ENCODE measurements at places on chromosomes 2 and 18. TPM values are rescaled to one million over a fixed set of nuclear protein-coding genes. Genes with fewer than 3 reads are reported as not detected.

DNA sequence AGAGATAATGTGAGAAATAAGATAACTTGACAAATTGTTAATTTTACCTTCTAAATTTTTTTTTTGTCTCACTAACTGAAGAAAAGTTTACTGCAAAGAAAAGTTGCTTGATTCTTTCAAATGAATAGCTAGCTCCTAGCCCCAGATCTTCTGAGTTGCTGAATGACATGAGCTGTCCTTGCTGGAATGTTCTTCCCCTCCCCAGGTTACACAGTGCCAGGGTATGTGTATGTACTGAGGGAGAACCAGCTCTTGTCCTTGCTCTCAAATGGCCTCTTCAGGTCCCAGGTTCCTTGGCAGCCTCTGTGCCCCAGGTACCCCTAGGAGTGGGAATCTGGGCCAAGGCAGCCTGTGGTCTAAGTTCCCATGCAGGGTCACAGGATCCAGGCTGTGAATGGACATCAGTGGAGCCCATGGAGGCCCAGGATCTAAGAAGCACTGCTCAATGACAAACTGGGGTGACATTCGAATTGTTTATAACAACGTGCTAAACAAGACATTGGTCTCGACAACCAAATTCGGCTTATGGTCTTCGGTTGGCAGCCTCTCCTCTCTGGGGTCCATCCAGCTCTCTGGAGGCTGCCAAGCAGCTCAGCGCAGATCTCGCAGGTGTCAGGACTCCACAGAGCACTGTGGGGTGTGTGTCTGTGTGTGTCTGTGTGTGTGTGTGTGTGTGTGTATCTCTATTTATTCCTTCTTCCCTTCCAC is 17.1 kb upstream of the INO80C start:
- no peak for DNase-seq

GRCh38 chr2:239421851-239422250 is 21.0 kb upstream of the HDAC4 start:
- no peak for DNase-seq

- DNase-seq, result no peak
These were observed 76.2 kb downstream of the CDK15 start for GRCh38 chr2:201882353-201883090.

CAD gene
- total RNA-seq, result 81.0 TPM

SIGLEC15 gene
- total RNA-seq, result not detected

CPLX4 gene
- not detected for total RNA-seq

- no peak for DNase-seq
These were observed 3.2 kb upstream of the CYP26B1 start for GRCh38 chr2:72150861-72151356.

COL4A3 gene
- not detected for total RNA-seq

DNA sequence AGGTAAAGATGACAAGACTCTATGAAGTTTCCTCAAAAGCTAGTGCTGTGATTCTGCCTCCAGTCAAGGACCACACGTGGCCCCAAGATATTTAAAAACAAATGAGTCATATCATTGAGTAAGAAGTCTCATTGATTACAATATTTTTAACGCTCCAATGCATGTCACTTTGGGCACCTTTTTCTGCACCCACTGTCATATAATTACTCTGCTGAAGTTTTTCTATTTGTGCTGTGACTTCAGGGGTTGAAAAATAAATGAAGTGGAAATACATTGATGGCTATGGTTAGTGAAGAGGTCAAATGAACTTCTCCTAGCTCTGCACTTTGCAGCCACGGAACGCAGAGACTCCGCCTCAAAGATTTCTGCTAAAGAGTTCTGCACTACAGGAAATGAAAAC is 344.3 kb upstream of the KYNU start:
- DNase-seq, result no peak

AFF3 gene
- total RNA-seq, result 0.16 TPM

- DNase-seq, result no peak
These were observed 159.0 kb downstream of the ZNF516 start for GRCh38 chr18:76335859-76336640.

DNA sequence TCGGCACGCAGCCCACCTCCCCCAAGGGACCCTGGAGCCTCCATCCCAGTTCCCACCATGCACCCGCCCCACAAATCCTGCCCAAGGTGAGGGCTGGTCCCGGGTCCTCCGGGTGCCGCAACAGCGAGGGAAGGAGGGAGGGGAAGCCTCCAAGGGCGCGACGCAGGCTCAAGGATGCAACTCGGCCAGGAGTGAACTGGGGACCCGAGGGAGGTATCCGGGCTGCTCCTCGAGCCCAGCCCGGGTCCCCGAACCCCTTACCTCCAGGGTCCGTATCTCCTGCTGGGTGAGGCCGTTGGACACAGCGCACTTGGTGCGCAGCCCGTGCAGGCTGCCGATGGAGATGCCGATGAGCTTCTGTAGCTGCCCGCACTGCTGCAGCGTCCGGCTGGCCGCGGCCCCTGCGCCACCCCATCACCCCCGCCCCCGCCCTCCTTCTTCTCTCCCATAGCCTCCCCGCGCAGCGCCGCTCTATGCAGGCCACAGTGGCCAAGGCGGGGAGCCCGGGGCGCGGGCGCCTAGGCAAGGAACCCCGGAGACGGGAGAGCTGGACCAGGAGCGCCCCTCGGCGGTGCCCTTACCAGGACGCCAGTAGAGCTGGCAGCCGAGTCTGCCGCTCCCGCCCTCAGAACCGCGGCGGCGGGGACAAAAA is 124.1 kb downstream of the ANKRD30BL start:
- DNase-seq, result peak; percentile 3

DNA sequence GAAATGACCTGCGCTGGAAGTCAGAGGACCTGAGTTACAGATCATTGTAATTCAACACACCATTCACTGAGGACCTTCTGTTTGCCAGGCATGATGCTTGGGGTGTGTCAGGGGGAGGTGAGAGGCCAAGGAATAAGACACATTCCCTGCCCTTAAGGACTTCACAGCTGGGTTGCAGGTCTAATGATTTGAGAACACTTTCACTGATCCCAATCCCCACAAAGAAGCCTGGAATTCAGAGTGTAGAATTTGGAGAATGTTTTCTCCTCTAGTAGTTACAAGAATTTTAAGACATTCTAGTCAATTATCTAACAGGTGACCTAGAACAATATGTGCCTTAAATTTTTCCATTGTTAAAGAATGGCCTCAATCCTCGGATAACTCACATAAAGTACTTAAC is 322.4 kb downstream of the TNS1 start:
- no peak for DNase-seq

CNTNAP5 gene
- not detected for total RNA-seq

TRIB2 gene
- 20.5 TPM for total RNA-seq

AQP12B gene
- not detected for total RNA-seq

GRCh38 chr2:197704434-197705120 is 592 bp upstream of the MARS2 start:
- DNase-seq, result no peak

GRCh38 chr2:237864940-237865622 is 5.7 kb downstream of the RAMP1 start:
- DNase-seq, result no peak

DNA sequence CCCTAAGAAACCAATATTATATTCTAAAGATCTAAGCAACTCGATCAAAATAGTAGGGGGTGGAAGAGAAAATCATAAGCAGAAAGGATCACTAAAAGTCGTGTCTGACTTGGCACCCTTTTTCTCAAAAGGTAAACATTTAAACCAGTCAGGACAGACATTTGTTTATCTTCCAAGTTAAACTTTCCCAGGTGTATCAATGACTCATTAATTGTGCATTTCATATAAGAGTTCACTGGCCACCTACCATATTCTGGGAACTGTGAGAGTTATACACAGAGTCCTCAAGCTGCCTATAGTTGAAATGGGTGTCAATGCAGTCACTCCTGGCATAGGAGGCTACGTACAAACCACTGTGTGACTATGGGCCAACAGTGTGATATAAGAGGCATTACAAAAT is 4.8 kb upstream of the ACVR1 start:
- DNase-seq, result no peak

- no peak for DNase-seq
These were observed 158.3 kb downstream of the ZFP36L2 start for GRCh38 chr2:43068041-43068533.

DNA sequence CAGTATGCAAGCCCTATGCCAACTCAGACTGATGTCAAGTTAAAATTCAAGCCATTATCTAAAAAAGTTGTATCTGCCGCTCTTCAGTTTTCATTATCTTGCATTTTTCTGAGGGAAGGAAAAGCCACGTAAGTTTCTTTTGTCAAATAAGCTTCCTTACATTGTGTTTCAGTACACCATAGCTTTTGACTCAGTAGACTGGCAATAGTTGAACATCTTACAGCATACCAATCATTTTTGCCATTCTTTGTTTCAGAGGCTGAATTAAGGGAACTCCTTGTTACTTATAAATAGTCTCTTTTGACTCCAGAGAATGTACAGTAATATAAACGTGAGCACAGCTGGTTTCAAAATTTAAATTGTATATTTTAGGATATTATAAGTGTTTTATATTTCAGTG is 120.6 kb downstream of the EHBP1 start:
- DNase-seq, result peak; percentile 71

DNA sequence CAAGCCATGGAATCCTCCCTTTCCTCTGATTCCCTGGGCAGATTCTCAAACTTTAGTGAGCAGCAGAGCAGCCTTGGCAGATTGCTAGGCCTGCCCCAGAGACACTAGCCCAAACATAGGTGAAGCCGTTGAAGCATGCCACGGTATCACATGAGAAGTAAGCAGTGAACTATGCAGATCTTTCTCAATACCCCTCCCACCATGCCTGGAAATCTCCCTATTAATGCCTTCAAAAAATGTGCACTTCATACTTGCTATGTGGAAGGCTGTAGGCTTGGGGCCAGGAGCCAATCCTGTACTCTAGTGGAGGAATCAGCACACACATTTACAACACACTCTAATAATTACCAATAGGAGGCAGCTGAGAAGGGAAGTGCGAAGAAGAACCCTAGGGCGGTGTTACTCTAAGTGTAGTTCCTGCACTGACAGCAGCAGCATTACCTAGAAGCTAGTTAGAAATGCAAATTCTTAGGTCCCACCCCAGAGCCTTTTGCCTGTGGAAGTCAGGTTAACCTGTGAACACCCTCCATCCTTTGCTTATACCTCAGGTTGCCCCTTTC is 305.1 kb upstream of the SPRED2 start:
- DNase-seq, result no peak

DNA sequence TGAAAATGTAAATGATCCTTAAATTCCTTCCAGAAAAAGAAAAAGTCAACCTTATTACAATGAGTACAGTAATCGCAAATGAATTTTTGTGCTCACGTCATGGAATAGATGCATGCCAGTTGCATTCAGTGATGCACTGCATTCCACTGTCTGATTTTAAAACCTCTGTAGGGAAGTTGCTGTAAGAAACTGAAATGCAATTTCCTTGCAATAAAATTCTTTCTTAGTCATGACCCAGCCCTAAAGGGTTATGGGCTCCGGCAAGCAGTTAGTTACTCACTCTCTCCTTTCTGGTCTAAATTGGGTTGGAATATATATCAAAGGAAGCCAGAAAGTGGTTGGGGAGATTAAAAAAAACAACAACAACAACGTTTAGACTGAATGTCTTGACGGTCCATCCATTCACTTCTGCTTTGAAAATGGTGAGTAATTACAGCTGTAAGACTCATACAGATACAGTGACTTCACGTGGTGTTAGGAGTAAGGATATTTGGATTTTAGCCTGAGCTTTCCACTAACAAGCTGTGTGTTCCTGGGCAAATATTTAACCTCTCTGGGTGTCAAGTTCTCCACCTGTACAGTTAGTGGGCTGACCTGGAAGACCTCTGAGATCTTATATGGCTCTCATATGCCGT is 8.6 kb upstream of the RND3 start:
- DNase-seq, result peak; percentile 47

HADHB gene
- 85.6 TPM for total RNA-seq

RBFA gene
- total RNA-seq, result 30.5 TPM

DNA sequence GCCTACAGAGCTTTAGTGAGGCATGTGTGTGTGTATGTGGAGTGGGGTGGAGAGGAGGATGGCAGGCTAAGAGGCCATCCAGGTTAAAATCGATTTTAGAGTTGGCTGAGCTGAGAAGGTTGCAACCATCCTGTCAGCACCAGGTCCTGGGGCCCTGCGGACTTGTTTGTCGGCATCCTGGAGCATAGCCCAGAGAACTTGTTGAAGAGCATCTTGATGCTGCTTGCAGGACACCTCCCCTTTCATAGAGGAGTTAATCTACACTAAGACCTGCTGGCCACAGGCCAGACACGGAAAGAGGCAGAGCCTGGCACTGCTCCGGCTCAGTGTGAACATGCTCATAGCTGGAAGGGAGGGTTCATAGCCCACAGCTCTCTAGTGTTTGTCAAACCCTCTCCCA is 72.1 kb upstream of the RGPD5 start:
- no peak for DNase-seq

DNA sequence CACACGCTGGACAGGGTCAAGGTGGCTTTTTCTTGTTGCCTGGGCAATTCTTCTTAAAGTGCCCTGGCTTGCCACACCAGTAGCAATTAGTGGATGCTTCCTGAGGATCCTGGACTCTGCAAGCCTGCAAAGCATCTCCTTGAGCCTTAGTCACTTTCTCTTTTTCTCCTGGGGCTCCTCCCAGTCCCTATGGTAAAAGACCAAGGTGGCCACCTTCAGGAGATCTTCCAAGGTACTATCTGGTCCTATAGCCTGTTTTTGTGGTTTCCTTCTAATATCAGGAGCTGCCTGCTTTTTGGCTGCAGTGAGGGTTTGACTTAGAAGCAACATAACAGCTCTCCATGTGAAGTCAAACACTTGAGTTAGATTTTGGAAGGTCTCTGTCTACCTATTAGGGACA is 33.3 kb upstream of the GMCL1 start:
- DNase-seq, result no peak

GRCh38 chr2:178830451-178830850 is 23.2 kb upstream of the TTN start:
- DNase-seq, result peak; percentile 42

GRCh38 chr18:9444549-9444948 is 30.8 kb upstream of the RALBP1 start:
- DNase-seq, result no peak

GRCh38 chr2:193518041-193518817 is 1323.5 kb upstream of the TMEFF2 start:
- DNase-seq, result no peak

GRCh38 chr2:239958473-239958765 is 66.7 kb downstream of the NDUFA10 start:
- DNase-seq, result no peak

DNA sequence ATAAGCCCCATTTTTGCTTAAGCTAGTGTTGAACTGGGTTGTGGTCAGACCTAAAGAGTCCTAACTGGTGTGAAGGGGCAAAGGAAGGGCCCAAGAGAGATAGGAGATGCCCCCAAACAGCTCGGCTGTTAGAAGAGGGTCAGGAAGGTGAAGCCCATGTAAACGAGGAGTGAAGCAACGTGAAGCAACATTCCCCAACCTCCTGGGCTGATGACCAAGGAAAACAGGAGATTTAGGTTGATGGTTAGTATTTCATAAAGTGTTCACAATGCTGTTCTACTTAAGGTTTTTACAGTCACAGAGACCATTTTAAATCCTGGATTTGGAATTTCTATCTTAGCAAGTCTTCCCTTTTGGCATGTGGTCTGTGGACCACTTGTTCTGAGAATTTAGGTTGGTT is 144.0 kb upstream of the SERPINE2 start:
- DNase-seq, result no peak

GRCh38 chr2:40048506-40048905 is 269.4 kb upstream of the THUMPD2 start:
- no peak for DNase-seq

- DNase-seq, result no peak
These were observed 77.3 kb upstream of the SMAD7 start for GRCh38 chr18:49028091-49028490.

- DNase-seq, result no peak
These were observed 1390.5 kb upstream of the CELF4 start for GRCh38 chr18:38956068-38956467.
